ENCODE measurements at places on chromosomes 6 and 20.

GRCh38 chr6:151071295-151071694 is 168.5 kb upstream of the AKAP12 start:
- DNase-seq, result peak; percentile 78

GRCh38 chr20:23410916-23411695 is 10.2 kb downstream of the NAPB start:
- DNase-seq, result no peak

- no peak for DNase-seq
These were observed 133.8 kb downstream of the ARID1B start for GRCh38 chr6:156910938-156911337.

DNA sequence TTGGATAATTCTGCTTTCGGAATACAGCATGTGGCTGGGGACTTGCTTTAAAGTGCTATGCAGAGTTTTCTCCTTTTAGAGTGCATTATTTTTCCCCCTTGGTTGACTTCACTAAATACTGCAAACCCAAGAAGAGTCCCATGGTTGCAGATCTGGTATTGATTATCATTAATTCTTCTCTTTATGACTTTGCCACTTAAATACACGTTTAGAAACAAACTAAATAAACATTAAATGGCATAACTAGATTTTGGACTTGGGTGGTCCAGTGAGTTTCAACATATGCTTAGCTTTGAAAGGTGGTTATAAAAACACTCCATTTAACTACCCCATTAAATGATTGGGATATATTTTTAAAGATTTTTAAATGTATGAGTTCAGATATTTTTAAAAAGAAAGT is 279.2 kb downstream of the SOX4 start:
- DNase-seq, result no peak

DNA sequence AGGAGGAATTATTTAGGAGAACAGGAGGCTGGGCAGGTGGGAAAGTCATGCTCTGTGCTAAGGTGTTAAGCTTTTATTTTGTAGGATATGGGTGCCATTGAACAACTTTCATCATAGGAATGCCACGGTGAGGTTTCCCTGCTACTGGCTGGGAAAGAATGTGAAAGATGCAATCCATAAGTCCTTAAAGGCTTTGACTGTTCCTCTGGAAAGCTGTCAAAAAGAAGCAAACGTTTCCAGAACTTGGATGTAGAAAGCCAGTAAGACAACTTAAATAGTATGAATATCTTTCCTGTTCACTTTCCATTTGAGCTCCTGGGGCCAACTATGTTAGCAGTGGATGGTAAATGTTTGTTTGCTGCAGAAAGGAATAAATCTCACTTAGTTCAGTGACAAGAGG is 574.4 kb downstream of the RNF144B start:
- no peak for DNase-seq

Measured in fibroblast of skin of right quadriceps (primary cell).